ENCODE measurements at places on chromosomes 6 and 20.
A peak's percentile ranks its signal among the peaks of the same experiment; 100 is the strongest.

- no peak for DNase-seq
Observed at GRCh38 chr6:48449002-48449401, 338.0 kb upstream of the PTCHD4 start.

DNA sequence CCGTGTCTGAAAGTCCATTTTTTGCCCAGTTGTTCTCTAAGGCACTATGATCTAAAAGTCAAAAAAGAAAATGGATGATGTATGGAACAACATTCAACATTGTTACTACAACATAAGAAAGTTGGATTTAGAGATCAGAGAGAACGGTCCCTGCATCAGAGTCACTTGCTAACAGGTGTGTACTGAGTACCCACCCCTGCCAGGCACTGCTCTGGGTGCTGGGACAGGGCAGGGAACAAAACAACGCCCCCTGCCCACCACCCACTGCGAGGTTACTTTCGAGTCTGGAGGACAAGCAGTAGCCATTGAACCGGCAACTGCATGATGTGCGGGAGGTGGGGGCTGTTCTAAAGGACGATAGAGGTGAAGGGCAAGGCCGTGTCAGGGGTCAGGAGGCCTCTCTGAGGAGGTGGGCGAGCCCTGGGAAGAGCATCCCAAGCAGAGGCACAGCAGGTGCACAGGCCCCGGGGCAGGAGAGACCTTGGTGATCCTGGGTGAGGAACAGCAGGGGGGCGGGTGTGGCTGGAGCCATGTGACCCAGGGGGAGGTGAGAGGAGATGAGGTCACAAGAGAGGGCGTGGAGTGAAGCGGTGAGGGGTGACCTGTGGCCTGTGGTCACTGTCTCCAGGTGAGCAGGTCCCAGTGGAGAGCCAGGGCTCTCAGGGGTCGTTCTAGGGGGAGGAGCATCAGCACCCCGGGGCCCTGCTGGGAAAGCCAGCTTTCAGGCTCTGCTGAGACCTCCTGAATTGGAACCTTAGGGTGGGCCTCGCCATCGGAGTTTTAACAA lies 197.5 kb upstream of the SULF2 start:
- no peak for DNase-seq

- DNase-seq: peak; percentile 67
Observed at GRCh38 chr6:44074439-44074812, 52.8 kb downstream of the MRPL14 start.

DNA sequence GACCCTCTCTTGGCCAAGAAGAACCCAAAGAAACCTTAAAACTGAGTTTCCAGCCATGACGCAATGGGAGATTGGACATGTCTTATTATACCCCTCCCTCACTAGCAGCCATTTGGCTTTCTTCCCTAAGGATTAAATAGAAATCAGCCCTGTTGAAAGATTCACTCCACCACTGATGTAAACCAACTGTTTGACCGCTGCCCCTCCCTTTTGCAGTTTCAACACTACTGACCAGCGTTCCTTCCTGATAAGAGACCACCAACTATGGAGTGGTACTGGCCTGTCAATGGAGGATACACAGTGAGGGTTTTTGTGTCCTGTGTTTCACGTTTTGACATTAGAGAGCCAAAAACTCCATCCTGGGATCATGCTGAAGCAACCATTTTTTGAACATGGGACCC lies 53.2 kb upstream of the CD2AP start:
- DNase-seq: no peak

DNA sequence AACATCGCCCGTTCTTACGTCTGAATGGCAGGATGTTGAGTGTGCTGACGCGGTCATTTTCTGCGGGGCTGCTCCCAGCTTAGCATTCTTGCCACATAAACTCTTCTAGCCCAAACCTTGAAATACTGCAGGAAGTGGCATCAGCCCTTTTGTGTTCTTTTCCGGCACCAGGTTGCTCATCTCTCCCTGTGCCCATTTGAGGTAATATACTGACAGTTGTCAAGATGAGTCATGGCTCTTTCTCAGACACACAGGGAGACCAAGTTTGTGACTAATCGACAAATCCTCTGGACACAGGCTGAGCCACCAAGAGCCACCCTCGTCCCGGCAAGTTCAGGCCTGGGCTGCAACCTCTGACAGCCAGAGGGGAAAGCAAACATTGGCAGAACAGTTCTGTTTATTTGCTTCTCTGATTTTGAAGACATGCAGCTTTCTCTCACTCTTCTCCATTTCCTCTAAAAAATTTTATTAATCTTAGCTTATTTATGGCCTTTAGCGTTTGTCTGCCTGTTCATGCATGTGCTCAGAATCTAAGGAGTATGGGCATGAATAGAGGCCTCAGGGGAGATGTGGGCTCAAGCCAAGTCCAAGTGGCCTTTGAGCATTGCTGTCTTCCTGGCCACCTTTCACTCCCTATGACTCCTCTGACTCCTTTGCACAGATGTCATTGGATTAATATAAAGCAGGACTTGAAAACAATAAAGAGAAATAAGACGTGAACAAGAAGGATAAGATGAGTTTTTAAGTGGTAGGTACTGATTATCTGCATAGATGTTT lies 328.2 kb upstream of the JAG1 start:
- no peak for DNase-seq

DNA sequence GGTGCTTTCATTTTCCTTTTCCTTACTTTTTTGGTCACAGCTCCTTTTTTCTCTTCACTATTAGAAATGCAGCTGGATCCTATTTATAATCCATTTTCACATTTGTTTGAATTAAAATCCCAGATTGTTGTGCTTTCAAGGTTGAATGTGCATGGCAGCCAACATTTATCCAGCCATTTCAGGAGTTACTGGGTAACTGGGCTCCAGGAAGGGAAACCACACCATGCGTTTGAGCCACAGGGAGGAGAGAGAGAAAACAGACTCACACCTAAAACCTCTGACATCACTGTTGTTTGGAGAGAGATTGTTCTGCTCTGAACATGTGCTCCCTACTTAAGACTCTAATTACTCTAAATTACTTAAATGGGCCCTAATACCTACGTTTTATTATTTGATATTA lies 173.4 kb downstream of the BMP2 start:
- DNase-seq: no peak

GRCh38 chr20:23627501-23627900 lies 10.3 kb downstream of the CST3 start:
- DNase-seq: no peak

DNA sequence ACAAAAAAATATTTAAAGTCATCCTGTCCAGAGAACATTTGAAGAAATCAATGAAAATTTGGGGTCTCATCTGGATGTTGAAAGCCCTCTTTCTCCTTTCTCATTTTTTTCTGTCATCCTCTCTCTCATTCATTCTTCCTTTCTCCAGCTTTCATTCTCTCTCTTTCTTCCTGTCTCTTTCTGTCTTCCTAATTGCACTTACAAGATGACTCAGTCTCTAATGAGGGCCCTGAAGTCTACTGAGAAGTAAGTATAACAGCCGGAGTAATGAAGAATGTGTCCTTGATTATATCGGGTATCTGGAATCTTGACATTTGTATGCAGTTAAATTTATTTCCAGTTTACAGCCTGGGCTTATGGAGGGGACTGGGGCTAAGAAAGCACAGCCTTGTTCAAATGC lies 232.2 kb upstream of the SULF2 start:
- DNase-seq: no peak

- no peak for DNase-seq
Observed at GRCh38 chr6:79813143-79813850, 134.1 kb downstream of the ELOVL4 start.

DNA sequence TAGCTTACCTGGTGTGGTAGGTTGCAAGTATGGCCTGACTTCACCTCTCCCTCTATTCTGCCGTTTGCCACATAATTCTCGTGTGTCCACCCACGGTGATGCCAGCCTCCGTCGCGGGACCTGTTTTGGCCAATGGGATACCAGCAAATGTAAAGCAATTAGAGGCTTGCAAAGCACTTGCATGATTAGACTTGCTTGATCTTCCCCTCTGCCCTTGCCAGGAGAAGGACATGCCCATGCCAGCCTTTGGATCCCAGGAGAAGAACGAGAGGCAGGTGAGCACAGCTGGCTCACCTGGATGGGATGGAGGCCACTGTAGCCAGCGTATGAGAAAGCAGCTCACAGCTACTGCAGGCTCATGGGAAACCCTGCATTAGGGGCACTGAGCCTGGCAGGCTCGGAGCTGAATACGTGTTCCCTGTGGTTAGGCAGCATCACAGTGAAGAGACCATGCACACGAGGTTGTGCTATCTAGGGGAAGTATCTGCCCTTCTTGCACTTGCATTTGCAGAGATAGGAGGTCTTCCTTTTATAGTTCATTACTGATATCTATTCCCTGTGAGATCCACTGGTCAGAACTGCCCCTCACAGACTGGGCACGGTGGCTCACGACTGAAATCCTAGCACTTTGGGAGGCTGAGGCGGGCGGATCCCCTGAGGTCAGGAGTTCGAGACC lies 62.4 kb downstream of the TMEM242 start:
- no peak for DNase-seq

DNA sequence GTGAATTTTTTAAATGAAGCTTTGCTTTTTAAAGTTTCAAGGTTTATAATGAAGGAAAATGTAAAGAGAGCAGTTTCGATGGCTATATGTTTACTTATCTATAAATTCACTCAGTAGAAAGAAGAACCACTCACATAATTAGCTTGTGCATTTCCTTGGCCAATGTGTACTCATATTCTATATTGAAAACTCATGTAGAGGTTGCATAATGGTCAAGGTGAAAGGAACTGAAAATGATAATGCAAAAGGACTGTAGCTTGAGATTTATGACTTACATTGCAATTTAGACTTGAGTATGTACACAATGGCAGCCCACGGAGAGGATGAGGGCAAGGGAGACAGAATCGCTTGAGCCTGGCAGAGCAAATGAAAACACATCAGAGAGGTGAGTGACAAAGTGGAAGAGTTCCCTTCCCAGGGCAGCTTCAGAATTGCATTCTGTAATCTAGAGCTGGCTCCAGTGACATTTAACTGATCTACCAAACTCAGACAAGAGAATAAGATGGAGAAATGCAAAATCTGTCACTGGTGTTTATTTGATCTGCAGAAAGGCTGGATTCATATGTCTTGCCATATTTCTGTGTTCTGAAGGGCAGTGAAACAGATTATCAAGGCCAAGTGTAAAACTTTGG lies 191.8 kb downstream of the TMEM200A start:
- DNase-seq: no peak

DNA sequence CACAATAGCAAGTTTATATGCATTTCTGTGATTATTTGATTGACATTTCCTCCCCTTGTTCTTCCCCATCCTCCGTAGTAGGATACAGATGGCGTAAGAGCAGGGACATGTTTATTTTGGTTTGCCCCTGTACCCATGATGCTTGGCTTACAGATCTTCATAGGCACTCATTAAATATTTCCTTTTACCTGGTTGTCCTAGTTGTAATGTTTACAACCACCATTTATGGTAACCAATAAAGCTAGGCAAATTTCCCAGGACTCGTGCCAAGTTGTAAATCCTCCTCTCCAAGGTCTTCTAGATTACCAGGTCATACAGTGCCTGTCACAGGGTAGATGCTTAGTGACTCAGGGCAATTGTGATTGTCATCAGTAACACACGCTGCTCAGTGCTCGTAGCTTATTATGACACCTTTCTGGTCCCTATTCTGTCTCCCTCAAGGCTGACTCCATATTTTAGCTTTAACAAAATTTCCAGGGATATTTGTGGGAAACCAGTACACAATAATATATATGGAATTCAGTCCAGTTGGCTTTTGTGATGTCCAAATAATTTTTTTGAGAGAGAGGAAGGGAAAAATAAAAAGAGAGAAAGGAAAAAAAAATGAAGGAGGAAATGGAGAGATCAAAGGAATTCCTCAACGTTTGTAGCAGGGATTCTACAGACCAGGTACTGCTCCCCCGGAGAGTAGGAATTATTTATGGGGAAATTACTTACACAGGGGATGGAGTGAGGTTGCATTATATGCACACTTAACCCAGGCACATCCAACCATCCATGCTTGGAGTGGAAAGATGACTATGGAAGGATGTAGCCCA lies 24.6 kb downstream of the CYP24A1 start:
- no peak for DNase-seq

GRCh38 chr20:50992733-50993457 lies 30.0 kb downstream of the KCNG1 start:
- DNase-seq: no peak

DNA sequence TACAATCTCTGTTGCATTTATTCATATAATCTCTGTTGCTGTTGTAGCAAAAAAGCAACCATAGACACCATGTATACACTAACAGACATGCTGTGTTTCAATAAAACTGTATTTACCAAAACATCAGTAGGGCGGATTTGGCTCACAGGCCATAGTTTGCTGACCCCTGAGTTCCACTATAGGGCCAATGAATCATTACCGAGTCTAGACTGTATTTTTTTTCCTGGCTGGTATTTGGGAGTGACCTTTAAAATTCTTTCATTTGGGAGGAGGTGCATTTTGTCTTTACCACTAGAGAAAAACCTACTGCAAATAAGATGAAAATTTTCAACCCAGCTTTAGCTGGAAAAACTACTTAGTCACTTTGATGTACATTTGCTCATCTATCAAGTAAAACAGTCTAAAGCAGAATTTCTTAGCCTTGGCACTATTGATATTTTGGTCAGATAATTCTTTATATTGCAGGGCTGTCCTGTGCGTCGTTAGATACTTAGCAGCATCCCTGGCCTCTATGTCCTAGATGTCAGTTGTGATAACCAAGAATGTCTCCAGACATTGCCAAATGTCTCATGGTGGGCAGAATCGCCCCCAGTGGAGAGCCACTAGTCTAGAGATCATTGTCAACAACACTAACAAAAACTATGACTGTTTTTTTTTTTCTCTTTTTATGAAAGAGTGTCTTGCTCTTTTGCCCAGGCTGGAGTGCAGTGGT lies 39.5 kb downstream of the DCBLD1 start:
- no peak for DNase-seq

- DNase-seq: no peak
Observed at GRCh38 chr6:155958550-155958949, 502.9 kb upstream of the NOX3 start.

DNA sequence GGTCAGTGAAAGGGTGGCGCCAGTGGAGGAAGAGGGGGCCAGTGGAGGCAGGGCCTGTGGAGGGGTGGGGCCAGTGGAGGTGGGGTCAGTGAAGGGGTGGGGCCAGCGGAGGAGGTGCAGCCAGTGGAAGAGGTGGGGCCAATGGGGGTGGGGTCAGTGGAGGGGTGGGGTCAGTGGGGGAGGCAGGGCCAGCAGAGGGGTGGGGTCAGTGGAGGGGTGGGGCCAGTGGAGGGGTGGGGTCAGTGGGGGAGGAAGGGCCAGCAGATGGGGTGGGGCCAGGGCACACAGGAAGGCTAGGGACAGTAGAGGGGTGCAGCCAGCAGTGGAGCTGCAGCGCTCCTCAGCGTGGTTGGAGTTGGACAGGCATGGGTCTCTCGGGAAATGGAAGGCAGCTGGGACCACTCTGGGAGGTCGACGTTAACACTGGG lies 18.7 kb downstream of the ADRM1 start:
- no peak for DNase-seq

DNA sequence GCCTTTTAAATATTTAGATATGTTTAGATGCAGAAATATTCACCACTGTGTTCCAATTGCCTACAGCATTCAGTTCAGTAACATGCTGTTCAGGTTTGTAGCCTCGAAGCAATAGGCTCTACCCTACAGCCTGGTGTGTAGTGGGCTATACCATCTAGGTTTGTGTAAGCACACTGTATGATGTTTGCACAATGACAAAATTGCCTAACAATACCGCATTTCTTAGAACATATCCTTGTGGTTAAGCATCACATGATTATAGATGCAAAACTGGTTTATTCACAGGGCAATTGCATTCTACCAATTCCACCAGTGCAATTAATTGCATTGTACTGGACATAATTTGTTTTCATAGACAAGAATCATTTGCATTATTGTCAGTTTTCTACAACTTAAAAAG lies 7.9 kb upstream of the SLC22A16 start:
- DNase-seq: no peak
